ENCODE measurements at places on chromosomes 1 and 21.

DNA sequence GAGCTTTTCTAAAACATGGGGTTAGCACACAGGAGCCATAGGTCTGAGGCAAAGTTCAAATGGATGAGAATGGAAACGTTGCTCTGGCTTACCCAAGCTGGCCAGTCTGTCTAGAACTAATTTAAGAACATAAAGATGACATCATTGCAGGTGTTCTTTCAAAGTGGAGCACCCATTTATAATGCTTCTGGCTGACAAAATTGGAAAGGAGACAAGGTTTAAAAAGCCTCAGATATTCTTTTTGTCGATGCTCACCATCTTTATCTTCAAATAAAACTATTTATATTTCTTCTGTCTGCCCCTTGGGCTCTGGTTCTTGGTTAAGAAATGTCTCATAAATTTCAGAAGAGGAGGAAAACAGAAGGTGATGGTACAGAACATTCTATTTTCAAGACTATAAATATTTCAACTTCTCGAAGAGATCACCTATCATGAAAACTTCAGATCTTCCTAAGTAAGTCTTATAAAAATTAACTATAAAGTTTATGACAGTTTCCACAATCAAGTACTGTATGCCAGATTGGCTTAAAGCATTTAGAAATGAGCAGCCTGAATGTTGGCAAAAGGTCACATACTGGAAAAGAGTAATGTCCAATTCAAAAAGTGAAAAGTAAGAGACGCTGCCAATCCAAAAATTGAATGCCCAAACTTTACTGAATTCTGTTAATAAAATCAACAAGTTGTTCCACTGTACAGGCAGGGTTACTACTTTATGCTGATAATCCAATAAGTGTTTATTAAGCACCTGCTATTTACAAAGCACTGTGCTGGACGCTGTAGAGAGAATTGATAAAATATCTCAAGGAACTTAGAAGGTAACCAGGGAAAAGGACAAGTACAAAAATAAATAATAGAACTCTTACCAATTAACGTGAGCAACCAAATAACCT is 92.0 kb downstream of the ETS2 start:
- no peak for DNase-seq

DNA sequence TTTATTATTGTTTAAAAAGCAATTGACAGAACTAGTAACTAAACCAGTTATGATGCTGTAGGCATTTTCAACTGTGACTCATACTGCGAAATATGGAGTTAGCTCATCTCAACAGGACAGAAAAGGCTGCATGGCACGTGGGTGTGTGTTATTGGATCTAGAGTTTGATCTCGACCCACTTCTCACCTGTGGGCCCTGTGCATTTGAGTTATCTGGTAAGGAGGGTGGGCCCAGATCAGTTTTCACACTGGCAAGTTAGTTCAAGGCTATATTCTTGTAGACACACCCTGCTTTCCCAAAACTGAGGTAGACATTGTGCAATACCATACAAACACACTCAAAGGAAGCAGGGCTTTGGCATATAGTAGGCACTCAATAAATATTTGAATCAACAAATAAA is 71.3 kb upstream of the PRDX6 start:
- no peak for DNase-seq

GRCh38 chr21:15209224-15209623 is 144.4 kb upstream of the NRIP1 start:
- no peak for DNase-seq

GRCh38 chr1:29218223-29218622 is 12.5 kb downstream of the MECR start:
- DNase-seq = no peak

DNA sequence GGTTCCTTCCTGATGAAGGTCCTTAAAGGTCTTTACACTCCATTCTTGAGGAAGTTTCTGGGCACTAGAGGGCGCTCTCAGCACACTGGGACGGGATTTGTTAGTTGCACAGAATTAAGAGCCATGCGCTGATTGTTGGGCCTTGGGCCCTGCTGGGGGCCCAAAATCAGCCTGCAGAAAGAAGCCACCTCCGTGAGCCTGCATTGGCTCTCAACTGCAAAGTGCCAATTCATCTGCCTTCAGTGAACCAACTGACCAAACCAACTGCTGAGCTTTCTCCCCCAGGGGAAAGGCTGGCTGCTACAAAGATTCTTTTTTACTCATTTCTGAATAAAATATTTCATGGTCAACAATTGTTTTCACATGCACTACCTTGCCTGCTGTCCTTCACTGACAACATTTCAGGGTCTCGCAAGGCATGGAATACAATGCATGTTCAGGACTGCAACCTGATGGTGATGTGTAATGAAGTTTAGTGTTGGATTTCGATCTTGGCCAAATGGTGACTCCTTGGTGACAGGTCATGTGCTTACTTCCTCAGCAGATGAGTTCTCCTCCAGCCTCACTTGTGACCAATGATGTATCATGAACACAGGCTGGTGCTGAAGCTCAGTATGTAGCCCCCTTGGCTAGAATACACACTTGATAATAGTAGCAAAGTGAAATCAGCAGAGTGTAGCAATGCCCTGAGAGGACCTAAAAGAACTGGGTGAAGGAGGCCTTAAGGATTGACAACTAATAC is 45.7 kb upstream of the PRDX6 start:
- DNase-seq = peak; percentile 92

GRCh38 chr1:154855186-154855851 is 14.8 kb downstream of the KCNN3 start:
- DNase-seq = no peak

GRCh38 chr21:32425628-32426027 is 13.1 kb downstream of the EVA1C start:
- no peak for DNase-seq

GRCh38 chr1:167629681-167630567 is at the start of gene RCSD1:
RCSD1 (plus strand) TSS chr1:167630232; CDS start chr1:167630424, 192 bp downstream.
- peak; percentile 66 for DNase-seq

DNA sequence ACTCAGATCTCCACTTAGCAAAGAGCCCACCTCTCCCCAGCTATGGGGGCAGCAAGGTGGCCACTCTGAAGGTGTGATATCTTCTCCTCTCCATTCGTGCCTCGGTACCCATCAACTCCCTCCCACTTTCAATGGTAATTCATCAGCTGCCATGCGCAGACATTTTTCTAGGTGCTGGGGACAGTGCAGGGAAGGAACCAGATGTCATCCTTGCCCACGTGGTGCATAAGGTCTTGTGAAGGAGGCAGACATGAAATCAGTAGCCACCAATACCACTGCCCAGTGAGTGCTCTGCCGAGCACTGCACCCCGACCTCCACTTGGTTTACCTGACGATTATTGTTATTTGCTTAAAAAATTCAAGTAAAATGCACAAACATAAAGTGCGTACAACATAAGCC is 76.3 kb upstream of the CSF3R start:
- DNase-seq = no peak

- DNase-seq = no peak
Observed at GRCh38 chr1:247336390-247336789, 4.7 kb upstream of the ZNF496 start.

GRCh38 chr1:60958001-60958400 is 124.4 kb upstream of the NFIA start:
- no peak for DNase-seq

DNA sequence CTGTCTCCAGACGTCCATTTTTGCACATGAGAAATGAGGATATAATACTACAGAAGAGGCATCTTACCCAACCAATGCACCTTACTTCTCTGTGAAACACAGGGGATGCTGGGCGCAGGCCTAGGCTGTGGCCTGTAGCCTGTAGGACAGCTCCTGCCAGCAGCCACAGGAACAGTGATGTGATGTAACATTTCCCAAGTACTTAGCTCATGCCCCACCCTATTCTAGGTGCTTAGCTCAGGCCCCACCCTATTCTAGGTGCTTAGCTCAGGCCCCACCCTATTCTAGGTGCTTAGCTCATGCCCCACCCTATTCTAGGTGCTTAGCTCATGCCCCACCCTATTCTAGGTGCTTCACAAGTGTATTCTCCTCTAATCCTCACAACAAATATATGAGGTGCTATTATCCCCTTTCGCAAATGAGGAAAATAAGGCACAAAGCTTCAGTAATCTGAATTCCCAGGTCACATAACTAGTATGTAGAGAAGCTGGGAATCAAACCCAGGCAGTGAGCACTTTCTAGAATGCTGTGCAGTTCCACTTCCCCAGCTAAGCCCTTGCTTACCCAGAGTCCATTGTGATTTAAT is 4.6 kb upstream of the NAXE start:
- no peak for DNase-seq

DNA sequence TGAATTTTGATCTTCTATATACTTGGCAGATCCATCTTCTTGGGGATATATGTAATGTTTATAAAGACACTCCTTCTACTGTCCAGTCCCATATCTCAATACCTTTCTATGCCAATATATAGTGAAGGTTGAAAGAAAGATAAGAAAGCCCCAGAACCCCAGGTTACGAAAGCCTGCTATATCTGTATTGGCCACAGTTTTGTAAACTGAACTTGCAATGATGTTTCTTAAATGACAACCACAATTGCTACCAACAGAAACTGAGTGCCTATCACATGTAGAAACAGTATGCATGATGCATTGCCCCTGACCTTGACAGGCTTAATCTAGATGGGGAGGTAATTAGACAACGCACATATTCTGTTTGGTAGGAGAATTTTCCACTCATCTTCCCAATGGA is 7.8 kb upstream of the RIMKLA start:
- no peak for DNase-seq

DNA sequence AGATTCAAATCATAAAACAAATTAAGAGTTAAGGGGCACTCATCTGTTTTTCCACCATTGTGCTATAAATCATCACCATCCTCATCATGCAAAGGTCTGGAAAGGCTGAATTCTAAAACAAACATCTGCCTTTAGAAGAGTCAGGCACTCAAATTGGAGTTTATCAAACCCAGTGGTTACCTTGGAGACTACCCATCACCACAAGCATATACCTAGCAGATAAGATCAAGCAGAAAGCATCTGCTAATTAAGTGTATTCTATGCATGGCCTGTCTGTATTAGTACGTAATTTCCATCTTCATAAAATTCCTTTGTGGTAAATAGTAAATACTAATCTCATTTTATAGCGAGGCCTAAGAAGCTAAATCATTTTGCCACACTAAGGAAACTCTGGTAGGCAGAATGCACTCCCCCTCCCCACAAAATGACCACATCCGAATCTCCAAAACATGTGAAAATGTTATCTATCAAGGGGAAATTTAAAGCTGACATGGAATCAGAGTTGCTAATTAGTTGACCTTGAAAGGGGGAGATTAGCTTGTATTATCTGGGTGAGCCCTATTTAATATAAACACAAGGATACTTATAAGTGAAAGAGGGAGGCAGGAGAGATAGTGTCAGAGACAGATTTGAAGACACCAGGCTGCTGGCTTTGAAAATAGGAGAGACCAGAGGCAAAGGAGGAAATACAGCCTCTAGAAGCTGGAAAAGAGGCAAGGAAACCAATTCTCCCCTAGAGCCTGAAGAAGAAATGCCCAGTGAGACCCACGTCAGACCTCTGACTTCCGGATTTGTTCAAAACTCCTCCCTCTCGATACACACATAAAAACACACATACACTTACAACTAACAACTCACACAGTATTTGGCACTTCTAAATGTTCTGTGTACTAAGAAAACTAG is 23.2 kb downstream of the ARID4B start:
- DNase-seq = no peak

DNA sequence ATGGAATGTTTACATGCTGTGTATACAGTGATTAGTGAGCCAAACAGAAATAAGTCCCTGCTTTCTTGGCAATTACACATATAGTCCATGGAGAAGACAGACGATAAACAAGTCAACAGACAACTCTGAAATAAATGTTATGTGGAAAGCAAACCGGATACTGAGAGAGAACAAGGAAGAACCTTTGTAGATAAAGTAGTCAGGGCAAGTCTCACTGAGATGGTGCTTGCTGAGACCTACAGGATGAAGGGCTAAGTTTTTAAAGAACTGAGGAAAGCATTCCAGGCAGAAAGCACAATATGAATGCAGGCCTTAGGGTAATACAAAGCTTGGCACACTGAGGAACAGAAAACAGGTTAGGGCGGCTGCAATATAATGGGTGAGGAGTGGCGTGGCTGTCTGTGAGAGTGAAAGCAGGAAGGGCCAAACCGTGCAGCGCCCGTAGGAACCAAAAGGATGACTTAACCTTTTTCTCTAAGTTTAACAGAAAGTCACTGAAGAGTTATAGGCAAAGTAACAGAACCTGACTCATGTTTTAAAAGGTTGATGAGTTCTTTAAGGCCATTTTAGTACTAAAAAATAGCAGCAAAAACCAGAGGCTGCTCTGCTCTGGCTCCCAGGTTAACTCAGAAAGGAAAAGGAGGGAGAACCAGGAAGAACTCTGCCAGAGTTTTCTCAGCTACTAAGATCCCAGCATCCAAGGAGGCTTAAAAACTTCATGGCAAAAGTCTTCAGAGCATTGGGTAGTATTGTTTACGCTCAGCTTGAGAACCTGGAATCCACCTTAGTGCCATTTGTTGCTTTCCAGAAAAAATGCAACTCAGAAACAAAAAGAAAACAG is 8.7 kb upstream of the TTF2 start:
- DNase-seq = no peak

- DNase-seq = no peak
Observed at GRCh38 chr1:117653732-117654492, 48.1 kb downstream of the TENT5C start.

Measured in Right ventricle myocardium superior (tissue), 1 donor.